Adipocyte (in vitro differentiated cells): ENCODE measurements at places on chromosomes 2 and 18.
A peak's percentile ranks its signal among the peaks of the same experiment; 100 is the strongest.

DNA sequence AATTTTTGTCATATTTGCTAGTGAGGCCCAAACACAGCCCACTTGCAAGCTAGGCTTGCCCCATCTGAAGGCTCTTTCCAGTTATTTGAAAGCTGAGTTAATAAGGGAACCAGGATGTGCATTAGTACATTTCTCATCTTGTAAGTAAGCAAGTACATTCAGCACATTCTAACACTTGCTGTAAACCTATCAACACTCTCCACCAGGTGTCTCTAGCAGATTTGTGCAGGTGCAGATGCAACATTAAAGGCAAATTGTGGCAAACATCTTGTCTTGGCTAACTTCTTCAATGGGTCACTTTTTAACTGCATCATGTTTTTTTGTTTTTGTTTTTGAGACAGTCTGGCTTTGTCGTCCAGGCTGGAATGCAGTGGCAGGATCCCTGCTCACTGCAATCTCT lies 25.3 kb upstream of the MFSD6 start:
- DNase-seq: peak; percentile 31

- peak; percentile 76 for DNase-seq
Measured at GRCh38 chr2:85175369-85176299, 42.4 kb downstream of the TCF7L1 start.

DNA sequence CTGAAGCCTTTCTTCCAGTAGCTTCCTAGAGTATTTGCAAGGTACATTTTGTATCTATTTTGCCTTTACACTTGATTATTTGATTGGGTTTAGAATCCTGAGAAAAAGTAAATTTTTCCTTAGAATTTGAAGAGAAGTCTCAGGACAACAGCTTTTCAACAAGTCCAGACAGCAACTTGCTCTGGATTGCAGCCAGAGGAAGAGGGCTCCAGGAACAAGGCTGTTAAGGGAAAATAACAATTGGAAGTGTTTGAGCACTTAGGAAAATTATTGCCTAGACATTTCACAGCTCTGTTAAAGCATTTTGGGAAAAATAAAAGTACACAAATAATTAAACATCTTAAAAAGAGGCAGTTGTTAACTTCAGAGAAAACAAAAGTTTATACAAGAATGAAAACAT lies 58.3 kb upstream of the RAPGEF4 start:
- DNase-seq: no peak

DNA sequence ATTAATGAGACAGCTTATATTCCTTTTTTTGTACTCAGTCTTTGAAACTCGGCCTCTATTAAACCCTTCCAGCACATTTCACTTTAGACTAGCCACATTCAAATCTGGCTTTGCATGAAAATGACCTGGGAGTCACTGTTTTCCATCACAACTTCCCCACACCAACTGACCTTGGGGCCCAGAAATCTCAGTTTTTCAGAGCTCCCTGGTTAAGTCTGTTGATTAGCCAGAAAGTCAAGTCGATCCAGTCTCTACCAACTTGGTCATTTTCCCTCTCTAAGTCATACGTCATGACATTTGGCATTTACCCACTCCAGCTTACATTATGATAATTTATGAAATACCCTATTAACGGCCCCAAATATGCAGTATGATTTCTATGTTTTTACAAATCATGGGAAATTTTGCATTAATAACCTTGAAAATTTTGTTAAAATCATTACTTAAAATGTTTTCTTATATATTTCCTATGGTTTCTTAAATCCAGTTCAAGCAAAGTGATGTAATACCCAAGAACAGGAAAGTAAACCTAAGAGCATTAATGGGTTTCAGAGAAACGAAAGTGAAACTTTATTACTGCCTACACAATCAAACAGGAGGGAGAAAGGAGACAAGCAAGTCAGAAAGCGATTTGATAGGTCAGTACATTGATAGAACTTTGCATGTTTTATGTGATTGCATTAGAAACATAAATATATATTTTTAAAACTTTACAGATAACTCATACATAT lies 77.1 kb downstream of the SPATS2L start:
- peak; percentile 78 for DNase-seq

DNA sequence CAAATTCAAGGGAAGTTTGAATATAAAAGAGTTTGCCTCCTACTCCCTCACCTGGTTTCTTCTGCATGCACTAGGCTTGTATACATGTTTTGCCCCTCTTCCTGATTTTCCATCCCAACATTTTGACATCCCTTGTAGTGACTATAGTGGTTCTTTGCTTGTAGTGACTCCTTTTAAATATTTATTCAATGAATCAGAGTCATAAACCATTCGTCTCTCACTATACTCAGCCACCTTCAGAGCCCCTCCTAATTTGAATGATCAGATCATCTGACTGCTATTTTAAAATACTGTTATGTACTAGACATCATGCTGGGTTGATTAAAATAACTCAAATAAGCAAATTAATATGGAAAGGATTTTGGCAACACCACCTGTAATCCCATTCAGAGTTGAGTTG lies 492.1 kb upstream of the PIK3C3 start:
- no peak for DNase-seq

DNA sequence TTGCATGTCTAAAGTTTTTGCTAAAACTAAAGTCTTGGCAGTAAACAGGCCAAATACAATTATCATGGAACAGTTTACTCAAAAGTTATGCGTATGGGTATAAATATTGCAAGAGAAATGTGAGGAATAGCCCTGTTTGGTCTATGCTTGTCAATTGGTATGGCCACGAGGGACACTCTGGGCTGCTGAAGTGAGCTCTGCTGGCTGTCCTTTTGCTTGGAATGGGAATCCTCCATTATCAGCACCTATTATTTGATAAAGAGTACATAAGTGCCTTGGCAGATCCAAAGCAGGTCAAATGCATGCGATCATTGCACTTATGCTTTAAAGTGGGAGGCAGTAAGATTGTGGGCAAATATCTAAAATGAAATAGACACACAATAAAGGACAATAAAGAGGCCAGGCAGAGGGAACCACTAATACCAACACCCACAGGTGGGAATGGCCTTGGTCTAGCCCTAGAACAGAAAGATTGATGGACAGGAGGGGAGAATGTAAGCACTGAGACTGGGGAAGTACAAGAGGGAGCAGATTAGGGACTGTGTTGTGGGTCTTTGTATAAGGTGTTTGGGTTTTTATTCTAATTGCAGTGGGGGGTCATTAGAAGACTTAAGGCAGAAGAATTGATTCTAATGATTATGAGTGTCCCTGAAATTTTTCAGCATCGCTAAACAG lies 60.0 kb upstream of the NOSTRIN start:
- no peak for DNase-seq

DNA sequence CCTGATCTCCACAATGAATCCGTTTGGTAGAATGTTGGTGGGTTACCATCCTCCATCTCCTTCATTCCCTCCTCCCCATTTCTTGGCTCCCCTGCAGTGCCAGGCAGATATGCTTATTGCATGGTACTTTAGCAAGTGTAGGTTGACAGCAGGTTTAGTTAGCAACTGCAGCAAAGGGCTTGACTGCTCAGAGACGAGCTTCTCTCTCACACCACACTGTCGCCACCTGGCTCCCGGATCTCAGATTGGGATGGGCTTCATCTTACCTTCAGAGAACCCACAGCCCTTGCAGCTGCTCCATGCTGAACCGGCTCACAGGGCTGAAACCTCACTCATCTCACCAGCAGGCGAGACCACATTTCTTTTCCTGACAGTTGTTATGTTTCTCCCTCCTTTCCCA lies 88.8 kb downstream of the VWA3B start:
- no peak for DNase-seq

GRCh38 chr2:105582952-105583660 lies 161.6 kb upstream of the NCK2 start:
- DNase-seq: no peak

GRCh38 chr2:38146907-38147307 lies 71.0 kb upstream of the CYP1B1 start:
- peak; percentile 89 for DNase-seq

GRCh38 chr2:235737840-235738239 lies 244.0 kb downstream of the AGAP1 start:
- DNase-seq: no peak

DNA sequence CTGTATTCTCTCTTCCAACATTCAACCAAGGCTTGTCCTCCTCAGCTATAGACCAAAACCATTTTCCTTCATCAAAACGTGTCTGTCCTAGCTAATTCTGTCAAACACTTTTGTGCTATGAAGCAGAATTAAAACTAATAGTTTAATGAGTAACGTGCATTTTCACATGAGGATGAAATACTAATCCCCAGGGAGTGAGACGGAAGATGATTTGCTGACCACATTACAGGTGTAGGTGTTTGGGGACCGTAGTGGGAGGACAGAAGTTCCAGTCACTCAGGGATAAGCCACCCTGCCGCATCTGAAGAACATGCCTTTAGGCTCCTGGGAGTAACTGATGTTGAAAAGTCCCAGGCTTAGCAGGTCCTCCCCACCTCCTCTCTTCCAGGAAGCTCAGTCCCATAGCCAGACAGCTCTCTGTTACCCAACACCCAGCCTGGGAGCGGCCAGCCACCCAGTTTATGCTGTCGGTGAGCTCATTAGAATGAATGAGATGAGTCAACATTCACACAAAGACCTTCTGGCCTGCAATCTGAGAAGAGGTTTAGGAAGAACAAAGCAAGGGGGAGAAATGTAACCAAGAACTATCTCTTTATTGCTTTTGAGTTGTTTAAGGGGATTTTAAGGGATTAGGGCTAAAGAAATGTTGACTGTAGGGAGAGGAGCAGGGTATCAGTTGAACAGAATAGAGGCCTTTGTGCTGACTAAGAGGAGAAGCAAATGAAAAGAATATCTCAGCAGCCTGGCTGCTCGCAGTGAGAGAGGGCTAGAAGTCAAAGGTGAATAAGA lies 122.5 kb downstream of the FOXI3 start:
- peak; percentile 7 for DNase-seq

DNA sequence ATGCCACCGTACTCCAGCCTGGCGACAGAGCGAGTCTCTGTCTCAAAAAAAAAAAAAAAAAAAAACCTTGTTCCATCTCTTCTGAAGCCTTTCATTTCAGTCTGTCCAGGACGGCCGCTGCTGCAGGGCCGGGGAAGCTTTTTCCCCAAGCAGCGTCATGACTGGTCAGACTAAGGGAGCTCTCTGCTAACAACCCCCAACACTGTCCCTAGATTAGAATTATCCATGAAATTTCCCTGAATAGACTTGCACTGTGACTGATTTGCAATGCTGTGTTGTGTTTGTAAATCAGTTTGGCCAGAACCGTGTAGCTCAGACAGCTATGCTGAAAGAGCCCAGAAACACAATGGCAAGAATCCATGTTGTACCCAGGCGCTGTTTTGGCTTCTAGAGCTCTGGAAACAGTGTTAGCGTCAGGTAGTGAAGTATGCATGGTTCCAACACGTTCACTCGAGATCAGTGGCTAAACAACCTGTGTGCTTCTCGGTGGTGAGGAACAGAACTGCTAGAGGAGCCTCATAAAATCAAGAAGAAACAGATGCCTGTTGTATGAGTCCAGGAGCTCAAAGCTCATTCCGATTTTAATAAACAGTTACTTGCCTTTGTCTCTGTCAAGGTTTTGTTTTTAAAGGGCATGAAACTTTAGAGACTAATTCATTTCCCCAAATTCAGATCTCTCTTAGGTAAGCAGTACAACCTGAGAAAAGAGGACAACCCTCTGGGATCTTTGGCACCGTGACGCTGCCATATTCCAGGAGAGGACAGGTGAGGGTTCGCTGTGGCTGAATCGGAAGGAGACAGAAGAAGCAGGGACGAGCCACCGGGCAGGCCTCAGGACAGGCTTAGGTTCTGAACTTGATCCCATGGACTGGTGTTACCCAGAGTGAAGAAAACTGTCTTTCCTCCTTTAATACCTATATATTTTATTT lies 43.5 kb downstream of the GORASP2 start:
- no peak for DNase-seq

DNA sequence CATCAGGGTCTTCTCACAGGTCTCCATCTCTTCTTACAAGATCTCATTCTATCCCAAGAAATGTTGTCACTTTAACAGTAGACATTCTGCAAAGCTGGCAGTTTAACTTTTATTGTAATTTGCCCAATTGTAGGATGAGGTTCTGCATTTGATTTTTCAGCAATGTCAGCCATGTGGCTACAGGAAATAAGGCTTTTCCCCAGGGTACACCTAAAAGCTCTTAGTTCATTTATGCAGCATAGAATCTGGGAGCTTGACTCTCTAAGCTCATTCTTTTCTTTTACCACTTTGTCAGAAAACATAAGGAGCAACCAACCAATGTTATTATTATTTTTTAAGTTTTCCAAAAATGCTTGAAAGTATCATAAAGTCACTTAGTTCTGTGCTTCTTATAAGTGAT lies 123.4 kb downstream of the CALCRL start:
- DNase-seq: no peak

DNA sequence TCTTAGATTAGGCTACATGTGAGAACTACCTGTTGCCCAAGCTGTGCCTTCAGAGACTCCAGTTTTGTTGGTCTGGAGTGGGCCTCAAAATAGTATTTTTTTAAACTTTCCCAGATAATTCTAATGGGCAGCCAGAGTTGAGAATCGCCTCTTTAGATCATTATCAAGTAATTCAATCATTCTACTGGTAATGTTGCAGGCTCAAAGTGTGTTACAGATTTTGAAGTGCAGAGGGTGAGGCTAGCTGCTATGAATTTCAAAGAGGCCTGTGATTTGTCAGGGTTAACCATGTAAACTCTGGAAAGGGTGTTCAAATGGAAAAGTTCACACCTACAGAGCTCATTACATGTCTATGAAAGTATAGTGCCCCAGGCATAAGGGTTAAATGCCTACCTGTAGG lies 30.1 kb downstream of the ANKRD29 start:
- no peak for DNase-seq

DNA sequence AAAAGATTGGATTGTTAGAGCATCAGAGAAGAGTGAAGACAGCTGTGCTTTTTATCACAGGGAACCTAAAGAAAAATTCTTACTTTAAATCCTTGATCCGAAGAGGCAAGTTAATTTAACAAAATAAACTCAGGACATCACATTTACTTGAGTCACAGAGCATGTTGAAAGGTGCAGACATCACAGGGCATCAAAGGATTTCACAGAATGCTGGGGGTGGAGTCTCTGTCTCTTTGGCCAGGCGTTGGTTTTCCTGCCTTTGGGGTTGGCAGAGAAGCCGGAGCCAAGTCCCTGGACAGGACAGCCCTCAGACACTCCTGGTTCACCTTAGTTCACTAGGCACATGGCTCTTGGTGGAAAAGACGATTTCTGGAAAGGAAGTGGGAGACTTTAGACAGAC lies 56.3 kb downstream of the SH3RF3 start:
- DNase-seq: peak; percentile 87
